Activated CD4-positive, alpha-beta T cell treated with anti-CD3 and anti-CD28 coated beads for 36 hours (primary cell): ENCODE measurements at places on chromosomes 5 and 9.
A peak's percentile ranks its signal among the peaks of the same experiment; 100 is the strongest.

GRCh38 chr9:130177898-130178805 is 5.9 kb downstream of the NCS1 start:
- no peak for DNase-seq

GRCh38 chr5:113705657-113706056 is 192.2 kb downstream of the YTHDC2 start:
- no peak for DNase-seq

DNA sequence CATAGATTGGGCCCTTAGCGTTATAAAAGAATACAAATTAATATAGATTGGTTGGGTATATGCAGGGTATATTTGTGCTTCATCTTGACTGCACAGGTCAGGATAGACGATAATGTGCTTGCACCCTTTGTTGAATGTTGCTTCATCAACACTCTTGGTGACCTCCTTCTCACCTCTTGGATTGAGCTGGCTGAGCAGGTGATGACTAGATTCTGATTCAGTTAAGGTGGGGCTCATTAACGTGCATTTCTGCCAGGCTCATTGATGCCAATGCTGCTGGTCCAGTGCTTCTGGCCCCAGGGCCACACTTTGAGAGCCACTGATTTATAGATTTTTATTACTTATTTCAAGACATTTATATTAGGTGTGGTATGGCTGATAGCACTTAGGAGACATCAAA is 27.7 kb downstream of the PCSK5 start:
- peak; percentile 50 for DNase-seq

DNA sequence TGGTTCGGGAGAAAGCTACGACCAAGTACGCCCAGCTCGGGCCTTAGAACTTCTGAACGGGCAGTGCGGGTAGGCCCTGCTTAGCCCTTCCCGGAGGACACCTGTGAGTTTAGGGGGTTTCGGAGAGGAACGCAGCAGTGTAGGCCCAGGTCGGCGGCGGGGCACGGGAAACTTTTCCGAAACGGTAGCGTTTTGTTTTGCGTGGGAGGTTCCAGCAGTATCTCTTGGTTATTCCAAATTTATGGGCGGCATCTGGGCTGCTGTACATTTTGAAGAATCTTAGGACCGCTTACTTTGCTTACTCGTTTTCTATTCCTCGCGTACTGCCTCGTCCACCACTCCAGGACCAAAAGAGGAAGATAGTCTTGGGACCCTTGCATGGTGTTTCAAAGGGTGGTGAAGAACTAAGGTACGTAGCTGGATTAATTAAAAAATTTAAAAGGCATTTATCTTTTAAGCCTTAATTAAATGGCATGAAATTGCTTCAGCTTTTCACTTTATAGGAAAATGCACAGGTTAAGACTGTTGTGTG is 492 bp downstream of the TENT2 start:
- DNase-seq, result no peak

DNA sequence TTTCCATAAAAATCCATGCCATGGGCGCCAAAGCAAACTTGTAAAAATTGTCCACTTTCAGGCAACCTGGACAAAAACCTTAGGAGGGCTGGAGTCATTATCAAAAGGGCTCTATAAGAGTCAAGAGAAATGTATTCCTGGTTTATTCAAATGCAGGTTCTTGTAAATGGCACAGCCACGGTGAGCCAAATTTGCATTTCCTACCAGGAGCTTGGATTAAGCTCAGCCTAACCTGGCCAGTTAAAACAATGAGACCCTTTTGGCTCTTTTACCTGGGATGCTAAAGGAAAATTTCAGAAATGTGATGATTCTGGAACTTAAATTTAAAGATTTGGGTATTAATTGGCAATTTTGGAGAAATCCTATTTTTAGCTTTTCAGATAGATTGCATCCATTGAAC is 8.9 kb upstream of the ZNF474 start:
- DNase-seq, result no peak

GRCh38 chr5:87777877-87778276 is 365.1 kb upstream of the CCNH start:
- DNase-seq, result no peak

DNA sequence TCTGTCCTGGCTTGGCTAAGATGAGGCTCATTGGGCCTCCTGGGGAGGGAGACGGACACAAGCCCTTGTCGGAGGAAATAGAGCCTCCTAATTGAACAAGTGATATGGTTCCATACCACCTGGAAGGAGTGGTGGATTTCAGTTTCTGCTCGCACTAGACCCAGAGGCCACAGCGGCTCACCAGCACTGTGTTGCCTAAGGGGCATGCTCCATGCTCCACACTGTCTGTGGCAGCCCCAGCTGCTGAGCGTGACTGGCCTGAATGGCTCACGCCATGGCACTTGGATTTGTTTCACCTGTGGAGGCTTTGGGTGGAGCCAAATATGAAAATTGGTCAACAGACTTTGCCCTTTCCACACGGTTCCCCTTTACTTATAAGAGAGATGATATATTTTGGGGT is 181.1 kb downstream of the HSPA4 start:
- no peak for DNase-seq

GRCh38 chr5:28164568-28164967 is 1126.2 kb upstream of the CDH9 start:
- DNase-seq, result no peak

- DNase-seq, result no peak
Measured at GRCh38 chr9:15115041-15115440, 192.0 kb downstream of the TTC39B start.

- peak; percentile 54 for DNase-seq
Measured at GRCh38 chr5:143606043-143606752, 202.7 kb upstream of the NR3C1 start.

DNA sequence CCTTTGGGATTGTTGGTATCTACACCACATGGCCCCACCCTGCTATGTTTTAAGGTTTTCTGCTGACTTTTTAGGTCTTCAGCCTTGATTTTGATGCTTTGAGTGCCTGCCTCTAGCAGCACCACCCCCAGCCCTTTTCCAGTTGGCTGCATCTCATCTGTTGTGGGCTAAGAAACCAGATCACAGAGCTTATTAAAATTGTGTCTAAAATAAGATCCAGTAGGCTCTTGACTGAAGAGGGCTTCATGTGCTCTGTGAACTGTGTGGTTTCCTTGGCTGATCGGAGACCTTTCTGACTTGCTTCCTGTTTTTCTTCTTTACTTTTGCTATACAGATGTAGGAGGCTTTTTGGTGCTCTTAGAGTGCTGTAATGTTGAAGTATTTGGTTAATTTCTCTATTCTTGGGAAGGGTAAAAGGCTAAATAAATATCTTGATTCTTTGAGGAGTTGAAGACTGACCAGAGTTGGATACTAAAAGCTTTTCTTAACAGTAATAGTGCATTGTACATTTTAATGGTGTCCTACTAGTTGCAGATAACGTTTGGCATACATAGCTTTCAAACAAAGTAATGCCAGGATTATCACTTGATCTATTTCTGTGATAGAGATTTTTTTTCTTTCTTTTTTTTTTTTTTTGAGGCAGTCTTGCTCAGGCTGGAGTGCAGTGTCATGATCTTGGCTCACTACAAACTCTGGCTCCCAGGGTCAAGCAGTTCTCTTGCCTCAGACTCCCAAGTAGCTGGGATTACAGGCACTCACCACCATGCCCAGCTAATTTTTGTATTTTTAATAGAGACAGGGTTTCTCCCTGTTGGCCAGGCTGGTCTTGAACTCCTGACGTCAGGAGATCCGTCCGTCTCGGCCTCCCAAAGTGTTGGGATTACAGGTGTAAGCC is 4.5 kb downstream of the UBE2D2 start:
- DNase-seq, result peak; percentile 50

DNA sequence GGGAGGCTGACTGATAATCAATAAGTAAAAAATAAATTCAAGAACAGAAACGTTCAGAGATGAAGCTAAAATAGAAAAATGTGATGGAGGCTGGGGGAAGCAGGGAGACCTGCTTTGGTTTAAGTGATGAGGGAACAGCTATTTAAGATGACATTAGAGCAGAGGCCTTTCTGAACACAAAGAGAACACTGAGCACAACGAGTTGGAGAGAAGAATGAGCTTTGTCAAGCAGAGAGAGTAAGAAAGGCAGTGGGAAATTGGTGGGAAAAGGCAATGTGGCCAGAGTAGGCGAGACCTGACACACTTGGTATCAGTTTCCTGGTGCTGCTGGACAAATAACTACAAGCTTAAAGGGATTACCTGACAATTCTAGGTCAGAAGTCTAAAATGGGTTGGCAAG is 20.0 kb downstream of the AUH start:
- no peak for DNase-seq

DNA sequence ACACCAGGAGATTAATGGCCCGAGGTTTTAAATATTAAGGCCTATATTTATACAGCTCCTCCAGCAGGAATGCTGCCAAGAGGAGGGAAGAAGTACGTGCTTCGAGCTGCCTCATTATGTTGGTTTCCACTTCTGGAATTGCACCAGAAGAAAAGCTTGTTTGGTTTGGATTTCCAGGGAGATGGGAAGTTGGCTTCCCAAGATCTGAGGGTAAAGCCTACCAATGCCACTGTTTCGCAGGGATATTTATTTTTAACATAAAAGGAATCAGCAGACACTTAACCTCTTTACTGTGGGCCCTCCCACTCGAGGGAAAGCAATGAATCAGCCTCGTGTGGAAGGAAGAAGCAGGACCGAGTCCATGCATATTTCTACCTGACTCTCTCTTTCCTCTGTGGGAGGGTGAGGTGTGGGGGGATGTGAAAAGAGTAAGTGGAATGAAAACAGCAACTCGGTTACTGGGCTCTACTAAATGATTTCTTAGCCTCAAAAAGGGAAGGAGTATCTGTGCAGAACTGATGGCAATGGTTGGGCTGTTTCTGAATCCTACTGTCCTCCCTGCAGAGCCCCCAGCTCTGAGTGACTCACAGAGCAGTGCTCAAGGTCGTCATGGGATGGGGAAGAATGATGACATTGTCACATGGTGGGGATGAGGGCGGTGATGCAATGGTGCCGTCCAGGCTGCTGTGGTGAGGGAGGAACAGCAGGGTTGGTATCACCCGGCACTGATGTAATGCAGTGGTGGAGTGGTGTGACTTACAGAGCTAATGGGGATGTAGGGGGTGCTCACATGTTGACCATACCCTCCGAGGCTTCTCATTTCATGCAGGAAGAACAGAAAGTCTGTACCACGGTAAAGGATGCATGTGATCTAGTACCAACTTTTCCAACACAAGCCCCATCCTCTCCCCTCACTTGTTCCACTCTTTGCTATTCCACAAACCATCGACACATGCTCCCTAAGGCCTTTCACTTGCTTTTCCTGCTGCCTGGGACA is 215.0 kb upstream of the PANK3 start:
- DNase-seq, result peak; percentile 81

DNA sequence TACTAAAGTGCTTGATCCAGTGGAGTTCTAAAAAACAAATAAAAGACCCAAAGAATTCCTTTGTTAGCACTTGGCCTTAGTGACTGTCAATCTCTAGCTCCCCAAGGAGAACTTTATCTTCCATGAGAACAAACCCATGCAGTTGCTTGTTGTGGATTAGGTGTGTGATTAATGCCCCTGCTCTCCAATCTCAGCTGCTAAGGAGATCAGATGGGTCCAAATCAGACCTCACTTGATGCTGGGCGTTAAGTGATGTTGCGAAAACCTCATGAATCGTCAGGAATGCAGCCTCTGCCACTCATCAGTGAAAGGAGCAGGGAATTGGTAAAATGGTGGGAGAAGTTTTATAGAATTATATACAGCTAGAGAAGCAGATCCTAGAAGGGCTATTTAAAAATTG is 133.7 kb downstream of the DMAC1 start:
- DNase-seq, result no peak

DNA sequence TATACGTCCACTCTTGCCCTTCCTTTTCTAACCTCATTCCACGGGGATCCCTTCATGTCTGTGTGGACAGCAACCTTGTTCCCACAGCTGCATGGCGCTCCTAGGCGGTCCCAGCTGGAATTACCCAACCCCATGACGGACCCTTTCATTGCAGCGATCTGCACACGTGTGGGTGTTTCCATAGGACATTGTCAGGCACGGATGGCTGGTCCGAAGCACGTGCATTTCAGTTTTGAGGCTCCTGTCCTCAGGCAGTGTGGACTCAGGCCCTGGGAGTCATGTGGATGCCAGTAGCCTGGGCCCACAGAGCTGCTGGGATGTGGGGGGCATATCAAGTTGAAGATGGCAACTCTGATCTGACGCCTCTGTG is 15.0 kb downstream of the CARD19 start:
- DNase-seq, result no peak

GRCh38 chr9:123832858-123833650 is 96.9 kb downstream of the DENND1A start:
- no peak for DNase-seq

- DNase-seq, result no peak
Measured at GRCh38 chr5:178377583-178378270, 145.1 kb upstream of the PHYKPL start.

GRCh38 chr5:57431759-57432158 is 50.9 kb downstream of the ACTBL2 start:
- DNase-seq, result no peak

DNA sequence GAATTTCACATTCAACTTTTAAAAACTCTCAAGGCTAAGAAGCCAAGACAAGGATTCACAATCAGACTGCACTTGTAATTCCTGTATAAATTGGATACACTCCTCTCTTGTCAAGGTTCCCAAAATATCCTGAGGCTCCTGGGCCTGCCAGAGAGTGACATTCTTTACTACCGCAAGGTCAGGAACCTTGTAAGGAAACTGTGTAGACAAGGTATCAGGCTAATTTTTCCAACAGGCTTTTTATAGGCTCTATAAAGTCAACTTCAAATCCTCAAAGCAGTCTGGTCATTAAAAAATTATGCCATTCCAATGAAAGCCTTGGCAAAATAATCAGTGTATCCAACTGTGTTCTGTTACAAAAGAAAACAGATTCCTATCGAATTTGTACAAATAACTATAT is 15.5 kb upstream of the PAIP1 start:
- DNase-seq, result no peak

DNA sequence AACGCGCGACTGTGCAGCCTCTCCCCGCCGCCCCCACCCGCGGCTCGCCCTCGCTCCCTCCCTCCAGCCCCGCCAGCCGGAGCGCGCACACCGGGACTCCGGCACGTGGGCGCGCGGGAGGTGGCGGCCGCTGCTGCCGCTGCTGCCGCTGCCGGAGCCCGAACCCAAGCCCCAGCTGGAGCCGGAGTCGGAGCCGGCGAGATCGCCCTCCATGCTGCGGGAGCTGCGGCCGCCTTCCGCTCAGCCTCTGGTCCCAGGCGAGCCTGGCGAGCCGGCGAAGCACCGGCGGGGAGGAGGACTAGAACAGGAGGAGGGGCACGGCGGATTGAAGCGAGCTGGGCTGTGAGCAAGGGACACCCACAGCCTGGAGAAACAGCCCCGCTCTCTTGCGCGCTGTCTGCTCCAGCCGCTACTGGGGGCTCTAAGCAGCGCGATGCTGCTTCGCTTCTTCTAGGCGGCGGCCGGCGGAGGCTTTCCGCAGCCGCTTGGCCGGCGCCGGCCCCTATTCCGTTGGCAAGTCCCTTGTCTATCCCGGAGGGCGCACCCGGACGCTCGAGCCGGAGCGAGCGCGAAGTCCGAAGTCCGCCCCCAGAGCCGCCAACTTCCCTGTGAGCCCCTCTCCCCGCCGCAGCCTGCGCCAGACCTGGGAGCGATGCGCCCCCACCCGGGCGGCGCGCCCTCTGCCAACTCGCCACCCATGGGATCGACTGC is 598.7 kb upstream of the SGCD start:
- peak; percentile 8 for DNase-seq

DNA sequence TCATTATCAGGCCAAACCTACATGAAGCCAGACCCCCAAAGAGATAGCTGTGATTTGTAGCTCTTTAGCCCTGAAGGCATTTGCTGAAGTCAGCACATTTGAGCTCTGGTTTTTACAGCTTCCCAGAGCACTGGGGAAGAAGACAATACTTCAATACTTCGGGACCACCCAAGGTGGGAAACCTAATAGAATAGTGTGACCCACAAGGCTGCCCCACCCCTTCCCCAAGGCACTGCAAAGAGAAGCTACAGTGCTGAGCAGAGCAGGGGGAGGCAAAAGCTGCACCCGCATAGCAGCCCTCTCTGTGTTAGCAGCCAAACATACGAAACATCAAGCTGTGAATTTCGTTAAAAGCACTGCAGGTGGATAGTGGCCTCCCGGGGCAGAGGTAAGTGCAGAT is 87.3 kb downstream of the HSD17B3 start:
- no peak for DNase-seq
